ENCODE measurements at places on chromosomes 13 and 19.
A peak's percentile ranks its signal among the peaks of the same experiment; 100 is the strongest.

DNA sequence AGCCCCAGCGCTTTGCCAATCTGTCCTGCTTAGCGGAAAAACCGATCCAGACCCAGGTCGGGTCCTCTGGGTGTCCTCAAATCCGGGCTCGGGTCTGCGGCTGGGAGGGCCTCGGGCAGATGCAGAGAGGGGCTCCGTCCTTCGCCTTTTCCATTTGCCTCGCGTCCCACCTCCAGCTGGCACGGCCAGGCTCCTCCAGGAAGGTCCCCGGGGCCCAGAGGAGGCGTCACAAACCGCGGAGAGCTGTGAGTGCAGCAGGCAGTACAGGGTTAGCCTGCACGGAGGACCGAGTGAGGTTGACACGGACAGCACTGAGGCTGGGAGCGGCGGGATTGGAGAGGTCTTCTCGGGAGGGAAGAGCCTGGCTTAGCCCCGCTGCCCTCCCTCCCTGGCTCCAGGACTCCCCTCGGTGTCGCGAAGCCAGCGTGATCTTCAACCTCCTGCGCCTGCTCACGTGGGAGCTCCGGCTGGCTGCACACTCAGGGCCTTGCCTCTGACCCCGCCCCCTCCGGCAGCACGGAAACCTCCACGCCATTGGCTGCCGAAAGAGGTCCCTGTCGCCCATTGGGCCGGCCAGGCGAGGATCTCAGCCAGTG is 2.8 kb upstream of the IFNL2 start:
- no peak for DNase-seq

- DNase-seq, result no peak
Measured at GRCh38 chr19:6779206-6779605, 6.7 kb downstream of the VAV1 start.

- peak; percentile 53 for DNase-seq
Measured at GRCh38 chr13:40388617-40389016, 277.8 kb downstream of the FOXO1 start.

- DNase-seq, result no peak
Measured at GRCh38 chr13:112940236-112940635, 28.8 kb upstream of the MCF2L start.

DNA sequence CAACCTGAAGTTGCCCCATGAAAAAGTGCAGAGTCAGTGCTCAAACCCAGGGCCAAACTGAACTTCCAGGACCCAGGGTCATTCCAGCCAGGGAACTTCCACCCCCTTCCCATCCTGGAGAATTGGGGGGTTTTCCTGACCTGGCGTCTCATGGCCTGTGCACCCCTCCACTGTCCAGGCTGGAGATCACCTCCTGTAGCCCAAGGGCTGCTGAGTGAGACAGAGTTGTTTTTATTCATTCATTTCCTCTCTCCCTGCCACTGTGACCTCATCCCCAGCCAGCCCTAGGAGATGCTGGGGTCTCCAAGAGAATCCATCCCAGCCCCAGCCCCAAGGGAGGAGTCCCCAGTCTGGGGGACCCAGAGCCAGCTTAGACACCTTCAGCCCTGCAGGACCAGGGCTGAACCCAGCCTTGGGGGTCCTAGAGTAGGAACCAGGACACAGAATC is 4.2 kb downstream of the FCHO1 start:
- DNase-seq, result no peak

GRCh38 chr13:112905990-112906641 is 62.9 kb upstream of the MCF2L start:
- no peak for DNase-seq

GRCh38 chr13:60379837-60380565 is 17.0 kb upstream of the TDRD3 start:
- DNase-seq, result no peak

DNA sequence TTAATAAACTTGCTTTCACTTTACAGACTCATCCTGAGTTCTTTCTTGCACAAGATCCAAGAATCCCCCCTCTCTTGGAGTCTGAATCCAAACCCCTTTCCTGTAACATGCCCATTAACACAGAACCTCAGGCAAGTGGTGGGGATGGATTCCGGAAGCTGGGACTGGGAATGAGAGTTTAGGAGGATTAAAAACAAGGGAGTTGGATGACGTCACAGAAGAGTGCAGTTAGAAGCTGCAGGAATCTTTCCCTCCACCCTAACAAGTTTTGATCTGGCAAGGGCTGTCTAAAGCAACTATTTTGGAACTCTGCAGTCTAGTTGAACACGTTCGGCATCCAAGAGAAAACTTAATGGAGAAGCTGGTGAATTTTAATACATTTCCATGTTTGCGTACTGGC is 48.2 kb upstream of the PEPD start:
- DNase-seq, result no peak

GRCh38 chr13:25778808-25779305 is 273.0 kb downstream of the SHISA2 start:
- DNase-seq, result no peak

DNA sequence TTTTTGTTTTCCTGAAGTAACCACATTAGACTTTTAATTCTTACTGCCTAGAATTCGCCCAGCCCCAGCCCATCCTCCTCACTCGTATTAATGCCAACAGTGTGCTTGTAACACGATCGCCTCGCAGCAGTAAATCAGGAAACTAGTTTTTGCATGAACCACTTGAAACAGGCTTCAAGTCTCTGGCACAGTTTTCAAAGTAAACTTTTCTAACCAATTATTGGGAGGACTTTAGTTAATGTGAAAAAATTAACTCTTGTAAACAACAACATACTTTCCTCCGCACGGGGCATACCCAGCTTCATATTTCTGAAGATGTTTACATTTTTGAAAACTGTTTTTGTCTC is 39.2 kb downstream of the TNFRSF19 start:
- DNase-seq, result no peak

- peak; percentile 92 for DNase-seq
Measured at GRCh38 chr19:18000915-18001776, 6.8 kb upstream of the ARRDC2 start.

DNA sequence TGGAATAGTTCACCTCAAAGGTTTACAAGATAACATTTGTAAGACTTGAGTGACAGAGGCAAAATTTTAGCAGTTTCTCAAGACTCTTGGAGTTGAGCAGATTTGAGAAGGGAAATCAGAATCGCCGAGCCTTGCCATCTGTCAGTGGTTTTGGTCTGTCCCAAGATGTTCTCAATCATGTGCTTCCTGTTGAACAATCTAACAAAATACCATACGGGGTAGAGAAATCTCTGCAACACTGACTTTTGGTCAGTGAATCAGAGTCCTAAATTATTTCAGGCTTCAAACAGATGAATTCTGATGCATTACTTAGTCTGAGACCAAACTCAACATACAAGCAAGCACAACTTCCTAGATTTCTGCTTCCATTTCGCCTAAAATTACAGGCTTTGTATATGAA is 3.8 kb downstream of the KCTD12 start:
- no peak for DNase-seq

- DNase-seq, result no peak
Measured at GRCh38 chr19:31908496-31909225, 436.7 kb upstream of the ZNF507 start.

- DNase-seq, result no peak
Measured at GRCh38 chr13:21069561-21070004, 8.2 kb upstream of the LATS2 start.

DNA sequence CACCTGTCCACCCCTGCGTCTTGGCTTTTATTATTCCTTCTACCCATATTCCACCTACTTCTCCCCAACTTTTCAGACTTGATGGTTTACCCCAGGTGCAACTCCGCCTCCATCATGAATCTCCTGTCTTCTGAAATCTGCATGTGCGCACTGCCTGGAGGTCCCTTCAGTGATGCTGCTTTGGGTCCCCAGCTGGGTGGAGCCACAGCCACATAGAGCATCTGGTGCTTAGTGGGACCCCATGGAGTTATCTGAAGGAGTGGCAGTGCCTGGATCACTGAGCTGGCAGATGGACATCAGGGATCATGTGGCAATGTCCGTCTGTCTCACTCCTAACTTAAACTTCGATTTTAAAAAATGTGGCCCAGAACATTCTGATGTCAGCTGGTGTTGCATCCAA is 13.5 kb downstream of the ZNF536 start:
- no peak for DNase-seq

DNA sequence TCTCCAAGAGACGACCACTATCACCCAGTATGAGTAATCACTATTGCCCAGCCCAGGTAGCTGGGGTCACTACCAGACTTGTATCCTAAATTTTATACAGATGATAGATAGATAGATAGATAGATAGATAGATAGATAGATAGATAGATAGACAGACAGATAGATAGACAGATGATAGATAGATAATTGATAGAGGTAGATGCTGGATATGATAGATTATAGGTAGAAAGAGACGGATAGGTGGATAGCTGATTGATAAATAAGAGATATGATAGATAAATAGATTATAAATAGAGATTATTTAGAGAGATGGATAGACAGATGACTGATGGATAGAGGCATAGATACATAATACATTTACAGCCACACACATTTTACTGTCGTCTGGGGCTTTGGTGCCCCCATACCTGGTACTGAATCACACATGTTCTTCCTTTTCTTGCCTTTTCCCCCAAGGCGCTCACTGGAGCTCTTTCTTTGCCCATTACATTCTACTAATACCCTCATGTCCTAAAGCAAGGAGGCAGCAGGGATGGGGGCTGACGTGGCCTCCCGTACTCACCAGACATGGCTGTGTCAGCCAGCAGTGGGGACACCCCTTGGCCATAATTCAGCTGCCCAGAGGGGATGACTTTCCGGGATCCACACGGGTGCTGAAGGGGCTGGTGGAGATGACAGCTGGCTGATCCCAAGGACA is 44.6 kb upstream of the CCNE1 start:
- no peak for DNase-seq

DNA sequence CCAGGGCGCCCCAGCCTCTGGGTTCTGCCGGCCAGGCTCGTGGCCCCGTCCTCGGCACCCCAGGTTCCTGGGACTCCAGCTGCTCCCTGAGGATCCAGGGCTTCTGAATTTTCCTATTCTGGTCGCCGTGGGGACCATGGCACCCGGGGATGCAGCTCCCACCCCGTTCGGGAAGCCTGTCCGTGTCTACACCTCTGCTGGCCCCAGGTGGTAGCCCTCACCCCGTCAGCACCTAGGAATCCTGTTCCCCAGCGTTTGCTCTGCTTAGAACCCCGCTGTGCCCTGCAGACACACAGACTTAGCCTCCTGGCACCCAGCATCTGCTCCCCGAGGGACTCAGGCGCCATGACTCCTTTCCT is 960 bp downstream of the PPFIA3 start:
- no peak for DNase-seq
